NCI-H460 (cell line): ENCODE measurements at places on chromosomes 2 and 18.

- DNase-seq = no peak
These were observed 62.9 kb downstream of the EML4 start for GRCh38 chr2:42232024-42232423.

DNA sequence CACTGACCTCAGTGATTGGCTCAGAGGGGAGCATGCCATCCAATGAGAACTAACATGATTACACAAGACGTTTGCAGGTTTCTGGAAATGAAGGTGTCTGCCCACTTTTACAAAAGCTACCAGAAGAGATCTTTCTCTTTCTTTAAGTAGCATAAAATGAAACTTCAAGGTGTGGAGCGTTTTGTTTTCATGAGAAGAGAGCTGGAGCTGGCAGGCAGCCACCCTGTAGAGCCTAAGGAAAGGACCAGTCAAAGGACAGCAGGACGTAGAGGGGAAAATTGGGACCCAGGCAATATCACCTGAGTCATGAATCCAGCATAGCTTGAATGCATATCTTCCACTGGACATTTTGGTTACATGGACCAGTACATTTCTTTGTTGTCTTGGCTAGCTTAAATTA, 331.0 kb downstream of the EPHA4 start:
- DNase-seq = no peak

GRCh38 chr2:227351639-227352038, 26.6 kb downstream of the MFF start:
- no peak for DNase-seq

GRCh38 chr2:165376571-165376975, 92.9 kb upstream of the CSRNP3 start:
- DNase-seq = no peak

GRCh38 chr2:99706735-99707134, 216.9 kb upstream of the REV1 start:
- DNase-seq = no peak

- no peak for DNase-seq
These were observed 1.3 kb downstream of the KCTD1 start for GRCh38 chr18:26546875-26547645.

DNA sequence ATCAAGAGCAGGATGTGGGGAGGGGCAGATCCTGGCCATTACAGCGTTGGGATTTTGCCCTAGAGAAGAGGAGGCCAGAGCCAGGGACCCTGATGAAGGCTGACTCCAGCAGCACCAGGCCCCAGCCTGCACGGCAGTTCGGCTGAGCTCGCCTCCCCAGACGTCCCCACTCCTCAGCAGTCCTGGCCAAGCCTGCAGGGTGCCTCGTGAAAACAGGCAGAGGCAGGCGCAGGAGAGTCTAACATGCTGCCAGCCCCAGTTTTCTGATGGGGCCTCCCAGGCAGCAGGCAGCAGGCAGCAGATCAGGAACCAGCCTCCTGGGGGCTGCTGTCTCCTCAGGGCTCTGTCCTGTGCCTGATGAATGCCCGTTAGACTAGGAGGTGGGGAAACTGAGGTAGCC, 19.7 kb upstream of the GLI2 start:
- no peak for DNase-seq

DNA sequence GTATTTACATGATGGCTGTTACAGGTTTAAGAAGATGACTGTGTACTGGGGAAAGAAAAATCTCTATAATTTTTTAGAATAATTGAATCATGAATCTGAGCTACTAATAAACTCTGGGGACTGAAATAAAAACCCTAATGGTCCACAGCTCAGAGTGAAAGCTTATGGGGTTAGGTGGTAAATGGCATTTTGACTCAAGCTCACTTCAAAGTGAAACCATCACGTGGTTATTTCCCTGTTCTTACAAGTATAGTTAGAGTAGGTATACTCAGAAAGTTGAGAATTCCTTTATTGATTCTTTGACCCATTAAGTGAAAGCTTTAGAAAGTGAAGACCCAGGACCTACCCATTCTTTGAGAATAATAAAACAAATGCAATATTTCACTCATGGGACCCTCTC, 626.2 kb upstream of the SETBP1 start:
- no peak for DNase-seq

DNA sequence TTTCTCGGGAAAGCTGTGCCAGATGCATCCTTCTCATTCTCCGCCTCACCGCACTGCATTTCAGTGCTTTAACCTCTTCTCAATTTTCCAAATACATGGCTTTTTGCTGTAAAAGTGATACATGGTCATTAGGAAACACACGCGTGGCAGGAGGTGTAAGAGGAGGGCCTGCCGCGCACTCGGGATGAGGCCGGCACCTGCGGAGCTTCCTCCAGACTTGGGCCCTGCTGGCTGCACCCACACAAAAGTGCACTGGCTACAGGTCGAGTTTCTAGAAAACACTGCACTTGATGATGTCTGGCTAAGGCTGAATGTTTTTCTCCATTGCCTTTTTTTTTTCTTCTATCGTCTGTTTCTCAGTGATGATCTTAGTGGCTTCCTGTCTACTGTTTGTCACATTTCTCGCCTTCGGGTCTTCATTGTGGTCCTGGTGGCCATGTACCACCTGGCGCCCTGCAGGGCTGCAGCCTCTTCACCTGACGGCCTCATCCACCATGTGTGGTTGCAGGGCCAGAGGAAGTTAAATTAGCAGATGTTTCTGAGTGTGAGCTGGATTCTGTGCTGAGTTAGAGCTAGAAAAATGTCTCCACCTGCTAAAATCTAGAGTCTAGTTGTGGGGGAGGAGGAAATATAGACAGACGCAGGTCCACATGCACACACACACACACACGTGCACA, 7.6 kb downstream of the KCNG2 start:
- no peak for DNase-seq

GRCh38 chr2:174765576-174765975, 1.3 kb upstream of the CHRNA1 start:
- DNase-seq = no peak

DNA sequence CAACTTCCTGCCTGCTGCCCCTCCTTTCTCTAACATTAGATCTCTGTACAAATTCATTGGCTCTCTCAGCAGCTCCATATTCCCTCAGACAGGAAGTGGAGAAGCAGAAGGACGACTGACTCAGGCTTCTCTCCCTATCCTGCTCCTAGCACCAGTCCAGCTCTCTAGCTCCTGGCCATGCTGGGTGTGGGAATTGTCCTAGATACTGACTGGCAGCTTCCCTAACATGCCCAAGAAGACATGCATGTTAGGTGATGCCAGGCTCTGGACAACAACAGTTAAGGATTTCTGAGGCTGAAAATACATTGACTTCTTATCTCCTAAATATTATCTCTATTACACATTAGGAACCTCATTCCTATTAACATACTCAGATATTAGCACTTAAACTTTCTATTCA, 292.9 kb downstream of the IKZF2 start:
- DNase-seq = no peak

DNA sequence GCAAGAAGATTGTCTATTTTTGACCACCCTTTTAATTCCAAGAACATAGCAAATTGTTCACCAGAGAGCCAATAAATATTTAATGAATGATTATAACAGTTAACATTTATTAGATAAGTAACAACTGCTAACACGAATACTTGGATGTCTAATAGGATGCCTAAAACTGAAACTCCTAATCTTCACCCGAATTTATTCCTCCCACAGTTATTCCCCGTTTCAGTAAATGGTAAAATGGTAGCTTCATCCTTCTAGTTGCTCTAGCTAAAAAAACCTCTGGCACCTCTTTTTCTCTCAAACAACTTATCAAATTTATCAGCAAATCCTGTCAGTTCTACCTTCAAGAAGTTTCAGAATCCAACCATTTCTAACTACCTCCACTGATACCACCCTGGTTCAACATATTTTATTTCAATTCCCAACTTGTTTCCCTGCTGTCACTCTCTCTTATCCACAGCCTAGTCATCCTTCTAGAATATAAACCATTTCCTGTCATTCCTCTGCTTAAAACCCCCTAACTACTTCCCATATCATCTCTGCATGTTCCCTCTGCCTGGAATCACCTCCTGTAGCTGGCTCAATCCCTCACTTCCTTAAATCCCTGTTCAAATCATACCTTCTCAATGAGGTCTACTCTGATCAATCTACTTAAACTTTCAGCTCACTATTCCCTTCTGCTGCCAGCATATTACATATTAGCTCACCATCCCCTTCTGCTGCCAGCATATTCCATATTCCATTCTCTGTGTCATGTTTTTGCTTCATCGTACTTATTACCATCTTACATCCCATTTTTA, 93.8 kb downstream of the ROCK2 start:
- DNase-seq = no peak

DNA sequence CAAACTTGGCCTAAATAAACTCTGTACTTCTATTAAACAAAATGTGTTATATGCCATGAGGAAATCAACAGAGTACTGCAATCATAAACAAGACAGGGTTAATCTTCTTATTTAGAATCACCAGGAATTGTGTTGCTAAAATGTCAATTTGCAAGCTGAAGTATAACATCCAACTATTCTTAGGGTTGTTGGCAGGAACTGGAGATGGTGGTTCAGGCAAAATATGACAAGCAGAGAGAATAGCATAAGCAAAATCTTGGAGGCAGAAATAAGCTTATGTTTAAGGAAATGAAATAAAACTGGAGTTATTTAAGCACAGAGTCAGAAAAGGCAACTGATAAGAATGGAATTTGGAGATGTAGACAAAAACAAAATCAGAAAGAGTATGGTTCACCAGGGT, 463.8 kb upstream of the SLC8A1 start:
- no peak for DNase-seq

- no peak for DNase-seq
These were observed 63.6 kb upstream of the SH3RF3 start for GRCh38 chr2:109065391-109065734.

GRCh38 chr2:74146929-74147726, 584 bp downstream of the BOLA3 start:
- DNase-seq = no peak

GRCh38 chr2:43228756-43229659, 2.6 kb upstream of the ZFP36L2 start:
- no peak for DNase-seq

DNA sequence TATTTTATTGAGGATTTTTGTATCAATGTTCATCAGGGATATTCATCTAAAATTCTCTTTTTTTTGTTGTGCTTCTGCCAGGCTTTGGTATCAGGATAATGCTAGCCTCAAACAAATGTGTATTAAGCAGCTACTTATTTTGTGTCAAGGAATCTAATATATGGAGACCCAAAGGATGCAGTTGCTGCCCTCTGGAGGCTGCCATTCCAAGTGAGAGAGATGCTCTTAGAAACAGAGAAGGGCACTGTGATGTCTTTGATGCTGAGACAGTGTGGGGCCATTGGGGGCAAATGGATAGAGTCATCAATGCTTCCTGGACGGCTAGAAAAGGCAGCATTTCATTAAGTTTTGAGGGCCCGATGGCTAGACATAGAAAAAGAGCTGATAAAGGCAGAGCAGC, 292.6 kb downstream of the SETBP1 start:
- no peak for DNase-seq

GRCh38 chr18:5175378-5175777, 21.7 kb downstream of the AKAIN1 start:
- DNase-seq = no peak

DNA sequence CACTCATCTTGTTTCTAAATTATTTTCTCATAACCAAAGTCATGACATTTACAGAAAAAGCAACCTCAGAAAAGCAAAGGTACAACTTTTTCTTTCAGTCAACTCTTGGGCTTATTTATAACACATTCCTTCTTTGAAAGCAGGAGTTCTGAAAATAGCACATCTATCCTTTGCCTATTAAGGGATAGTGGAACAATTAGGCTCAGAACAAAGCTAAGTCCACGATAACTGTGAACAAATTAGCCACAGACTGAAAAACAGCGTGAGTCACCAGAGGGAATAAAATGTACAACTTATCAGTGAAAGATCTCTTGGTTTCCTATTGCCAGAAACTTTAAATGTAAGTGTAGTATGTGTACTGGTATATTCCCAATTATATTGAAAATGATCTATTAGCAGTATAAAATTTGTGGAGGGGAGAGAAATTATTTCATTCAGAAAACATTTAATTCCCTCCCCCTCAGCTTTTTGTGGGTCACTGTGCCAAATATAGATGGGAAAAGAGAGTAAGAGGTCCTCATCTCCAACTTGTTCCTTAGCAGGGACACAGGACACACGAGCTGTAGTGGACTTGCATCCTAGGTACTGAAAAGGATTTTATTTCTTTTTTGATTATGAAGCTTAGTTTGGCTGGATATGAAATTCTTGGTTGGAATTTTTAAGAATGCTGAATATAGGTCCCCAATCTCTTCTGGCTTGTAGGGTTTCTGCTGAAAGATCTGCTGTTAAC, 15.4 kb upstream of the MATN3 start:
- DNase-seq = no peak

DNA sequence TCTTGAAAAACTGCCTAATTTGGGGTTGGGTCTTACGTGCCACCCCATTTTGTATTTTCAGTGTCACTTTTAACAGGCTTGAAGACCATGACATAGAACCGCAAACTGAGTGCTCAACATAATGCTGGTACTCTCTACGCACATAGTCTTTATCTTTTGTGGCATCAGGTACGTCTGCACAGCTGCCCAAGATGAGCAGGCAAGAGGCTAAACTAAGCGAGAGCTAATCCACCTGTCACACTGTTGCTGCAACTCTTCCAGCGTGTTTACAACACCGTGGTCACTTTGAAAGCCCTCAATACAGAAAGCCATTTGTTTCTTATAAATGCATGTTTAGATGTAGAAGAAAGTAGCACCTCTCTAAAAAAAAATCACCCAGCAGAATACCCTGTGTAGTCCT, 270.0 kb upstream of the TCF4 start:
- no peak for DNase-seq

- DNase-seq = no peak
These were observed 11.1 kb downstream of the OBSL1 start for GRCh38 chr2:219560037-219560892.

DNA sequence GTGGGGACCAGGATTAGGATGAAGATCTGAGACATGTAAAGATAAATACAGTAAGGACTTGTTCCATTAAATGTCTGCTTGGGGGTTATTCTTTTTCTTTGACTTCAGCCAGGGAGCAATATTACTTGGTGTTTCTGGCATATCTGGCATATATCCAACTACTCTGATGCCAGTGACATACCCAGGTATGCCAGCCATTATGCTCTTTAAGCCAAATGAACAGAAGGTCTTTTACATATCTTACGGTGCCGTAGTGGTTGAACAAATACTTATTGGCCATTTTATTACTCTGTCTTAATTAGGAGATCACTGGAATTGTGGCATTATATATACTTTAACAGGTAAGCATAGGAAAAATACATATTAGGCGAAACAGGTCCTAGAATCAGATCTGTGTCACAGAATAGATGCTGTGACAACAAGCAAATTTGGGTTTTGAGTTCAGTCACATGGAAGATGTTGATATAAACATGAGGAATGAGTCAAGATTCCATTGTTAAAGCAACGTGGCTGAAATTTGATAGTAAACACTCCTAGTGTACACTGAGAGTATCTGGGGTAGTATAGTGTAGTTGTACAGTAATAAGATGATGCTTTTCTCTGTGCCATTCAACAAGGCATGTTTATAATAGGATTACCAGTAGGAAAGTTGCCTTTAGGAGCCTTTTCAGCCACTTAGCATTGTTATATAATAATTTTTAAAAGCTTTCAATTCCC, 62.6 kb downstream of the KCTD18 start:
- DNase-seq = no peak
